HAP-1 (cell line): ENCODE measurements at places on chromosomes 11 and 22.

DNA sequence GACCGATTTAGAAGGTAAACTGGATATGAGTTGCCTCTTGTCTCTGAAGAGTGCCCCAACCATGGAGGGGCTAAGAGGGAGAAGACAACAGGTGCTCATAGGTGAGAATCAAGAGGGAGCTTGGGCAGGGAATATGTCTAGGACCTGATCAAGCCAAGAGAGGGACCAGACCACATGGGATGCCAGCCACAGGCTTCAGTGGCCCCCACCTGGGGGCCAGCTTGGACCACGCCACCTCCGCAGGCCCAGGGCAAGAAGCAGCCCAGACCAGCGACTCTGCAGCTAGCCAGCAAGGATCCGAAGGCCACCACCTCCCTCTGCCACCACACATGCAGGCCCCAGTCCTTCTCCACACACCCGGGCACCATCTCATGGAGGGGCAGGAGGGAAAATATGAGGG is 92.5 kb upstream of the LDLRAD3 start:
- DNase-seq = no peak

DNA sequence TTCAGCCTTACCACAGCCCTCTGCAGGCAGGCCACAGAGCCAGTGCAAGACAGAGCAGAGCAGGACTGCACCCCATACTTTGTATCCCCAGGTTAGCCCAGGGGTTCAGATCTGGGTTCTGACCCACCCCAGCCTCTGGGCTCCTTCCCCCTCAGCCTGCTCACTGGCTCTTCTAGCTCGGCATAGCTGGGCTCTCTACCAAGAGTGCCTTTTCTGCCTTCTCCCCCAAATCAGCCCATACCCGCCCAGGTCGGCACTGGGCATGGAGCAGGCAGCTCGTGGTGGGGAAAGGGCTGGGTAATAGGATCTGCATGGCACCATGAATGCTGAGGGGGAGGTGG is 8.3 kb downstream of the RELT start:
- no peak for DNase-seq

GRCh38 chr11:63816166-63816565 is 2.9 kb downstream of the SPINDOC start:
- DNase-seq = no peak

DNA sequence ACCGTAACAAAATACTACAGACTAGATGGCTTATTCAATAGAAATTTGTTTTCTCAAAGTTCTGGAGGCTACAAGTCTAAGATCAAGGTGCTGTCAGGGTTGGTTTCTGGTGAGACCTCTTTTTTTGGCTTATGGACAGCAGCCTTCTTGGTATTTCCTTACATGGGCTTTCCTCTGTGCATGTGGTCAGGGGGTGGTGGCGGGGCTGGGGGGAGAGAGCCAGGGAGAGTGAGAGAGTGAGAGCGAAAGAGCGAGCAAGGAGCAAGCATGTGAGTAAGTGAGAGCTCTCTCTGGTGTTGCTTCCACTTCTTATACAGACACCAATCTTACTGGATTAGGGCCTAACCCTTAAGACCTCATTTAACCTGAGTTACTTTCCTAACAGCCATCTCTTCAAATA is 181.5 kb downstream of the TMEM135 start:
- DNase-seq = no peak

DNA sequence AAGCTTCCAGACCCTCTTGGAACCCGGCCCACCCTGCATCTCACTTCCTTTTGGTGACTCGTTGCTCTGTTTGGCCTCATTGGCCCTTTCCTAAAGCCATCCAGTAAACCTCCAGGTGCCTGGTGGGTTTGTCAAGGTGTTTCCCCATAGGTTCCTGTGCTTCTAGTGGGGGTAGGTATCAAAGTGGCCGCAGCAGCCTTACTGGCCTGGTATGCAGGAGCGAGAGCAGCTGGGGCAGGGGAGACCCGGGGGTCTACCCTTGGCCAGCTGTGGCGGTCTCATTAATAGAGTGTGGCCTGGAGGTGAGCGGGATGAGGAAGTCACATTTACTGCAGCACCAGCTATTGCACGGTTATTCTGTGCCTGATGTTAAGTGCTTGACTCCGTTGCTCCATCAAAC is 4.1 kb downstream of the APOA4 start:
- no peak for DNase-seq

- no peak for DNase-seq
Observed at GRCh38 chr11:124446916-124447315, 1.4 kb upstream of the OR8B8 start.

DNA sequence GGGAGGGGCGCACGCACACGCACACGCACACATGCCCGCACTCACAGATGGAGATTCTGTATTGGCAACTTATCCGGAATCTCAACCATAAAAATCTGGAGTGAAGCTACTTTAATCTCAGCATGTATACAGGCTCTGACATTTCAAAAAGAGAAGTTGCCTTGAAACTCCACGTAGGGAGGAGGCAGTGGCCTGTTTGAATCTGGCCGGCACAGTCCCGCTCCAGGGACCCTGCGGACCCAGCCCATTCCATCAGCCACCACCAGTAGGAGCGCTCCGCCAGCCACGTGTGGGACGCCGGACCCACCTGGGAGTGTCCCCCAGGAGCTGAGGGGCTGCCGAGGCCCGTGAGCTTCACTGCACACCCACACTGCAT is 1.9 kb upstream of the SYT8 start:
- no peak for DNase-seq

DNA sequence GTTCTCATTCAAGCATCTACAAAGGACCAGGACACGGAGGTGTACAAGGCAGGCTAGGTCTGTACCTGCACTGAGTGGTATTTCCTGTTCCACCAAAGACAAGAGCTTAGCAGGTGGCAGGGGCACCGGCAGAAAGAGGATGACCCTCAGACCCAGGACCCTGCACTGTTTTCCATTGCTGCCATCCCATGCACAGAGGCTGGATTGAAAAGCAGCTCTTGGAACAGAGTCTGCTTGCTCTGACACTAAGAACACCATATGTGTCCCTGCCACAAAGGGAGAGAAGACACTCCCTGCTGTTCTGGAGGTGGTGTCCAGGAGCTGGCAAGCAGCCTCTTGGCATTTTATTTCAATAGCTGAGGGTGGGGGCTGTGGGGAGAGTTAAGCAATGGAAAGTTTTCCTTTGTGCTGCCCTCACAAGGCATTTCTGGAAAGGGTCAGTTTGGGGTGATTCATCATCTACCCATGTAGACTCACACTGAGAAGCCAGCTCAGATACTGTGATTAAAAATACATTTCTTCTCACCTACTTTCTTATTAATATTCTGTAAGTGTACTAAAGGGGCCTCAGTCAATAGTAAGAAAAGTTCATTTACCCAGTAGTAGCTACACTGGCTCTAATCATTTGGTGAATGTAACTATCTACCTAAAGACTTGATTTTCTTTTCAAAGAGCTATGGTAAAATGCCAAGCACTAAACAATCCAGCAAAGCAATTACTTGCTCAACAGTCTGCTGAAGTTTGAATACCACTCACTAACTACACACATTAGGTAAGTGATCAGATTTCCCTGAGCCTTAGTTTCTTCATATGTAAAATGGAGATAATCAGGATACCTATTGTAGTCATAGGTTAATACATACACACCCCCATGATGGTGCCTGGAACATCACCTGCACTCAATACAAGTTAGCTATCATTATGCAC is 55.2 kb downstream of the SLC1A2 start:
- DNase-seq = no peak

GRCh38 chr11:87421422-87421821 is 383.7 kb downstream of the TMEM135 start:
- peak; percentile 62 for DNase-seq

DNA sequence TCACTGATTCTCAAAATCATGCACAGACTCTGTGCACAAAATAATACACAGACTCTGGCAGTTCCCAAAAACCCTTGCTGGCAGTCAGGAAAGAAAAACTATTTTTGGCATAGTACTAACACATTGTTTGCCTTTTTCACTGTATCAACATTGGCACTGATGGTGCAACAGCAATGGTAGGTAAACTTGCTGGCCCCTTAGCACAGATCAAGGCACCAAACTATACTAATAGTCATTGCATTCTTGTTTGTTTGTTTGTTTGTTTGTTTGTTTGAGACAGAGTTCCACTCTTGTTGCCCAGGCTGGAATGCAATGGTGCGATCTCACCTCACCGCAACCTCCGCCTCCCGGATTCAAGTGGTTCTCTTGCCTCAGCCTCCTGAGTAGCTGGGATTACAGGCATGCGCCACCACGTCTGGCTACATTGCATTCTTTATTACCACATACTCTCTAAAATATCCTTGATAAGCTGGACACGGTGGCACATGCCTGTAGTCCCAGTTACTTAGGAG is 81.0 kb upstream of the SLC6A5 start:
- no peak for DNase-seq
